PC-3 (cell line): ENCODE measurements at places on chromosomes 6 and 20. TPM values are rescaled to one million over a fixed set of nuclear protein-coding genes. Genes with fewer than 3 reads are reported as not detected.
A peak's percentile ranks its signal among the peaks of the same experiment; 100 is the strongest.

DNA sequence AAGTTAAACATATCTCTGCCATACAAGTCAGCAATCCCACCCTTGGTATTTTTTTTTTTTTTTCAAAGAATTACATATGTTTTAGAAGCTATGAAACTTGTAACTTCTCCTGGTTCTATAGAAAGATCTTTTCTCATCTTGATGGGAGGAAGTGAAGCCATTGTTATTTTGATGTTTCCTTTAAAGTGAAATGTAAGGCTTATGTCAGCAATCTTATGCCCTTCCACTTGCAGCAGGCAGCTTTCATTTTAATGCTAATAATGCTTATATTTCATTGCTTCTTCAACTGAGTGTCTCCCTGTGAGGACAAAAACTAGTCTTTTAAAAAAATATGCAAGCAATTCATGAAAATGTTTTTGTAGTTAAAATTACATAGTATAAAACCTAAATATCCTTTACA lies 1614.7 kb downstream of the KHDRBS2 start:
- H3K27me3 ChIP-seq, result no peaks in the 10 kb centered on the region
- H3K27ac ChIP-seq, result no peak overlapping the region
- no peaks in the 10 kb centered on the region for H3K4me1 ChIP-seq
- no peaks in the 10 kb centered on the region for H3K36me3 ChIP-seq
- no peak overlapping the region for H3K4me3 ChIP-seq

DNA sequence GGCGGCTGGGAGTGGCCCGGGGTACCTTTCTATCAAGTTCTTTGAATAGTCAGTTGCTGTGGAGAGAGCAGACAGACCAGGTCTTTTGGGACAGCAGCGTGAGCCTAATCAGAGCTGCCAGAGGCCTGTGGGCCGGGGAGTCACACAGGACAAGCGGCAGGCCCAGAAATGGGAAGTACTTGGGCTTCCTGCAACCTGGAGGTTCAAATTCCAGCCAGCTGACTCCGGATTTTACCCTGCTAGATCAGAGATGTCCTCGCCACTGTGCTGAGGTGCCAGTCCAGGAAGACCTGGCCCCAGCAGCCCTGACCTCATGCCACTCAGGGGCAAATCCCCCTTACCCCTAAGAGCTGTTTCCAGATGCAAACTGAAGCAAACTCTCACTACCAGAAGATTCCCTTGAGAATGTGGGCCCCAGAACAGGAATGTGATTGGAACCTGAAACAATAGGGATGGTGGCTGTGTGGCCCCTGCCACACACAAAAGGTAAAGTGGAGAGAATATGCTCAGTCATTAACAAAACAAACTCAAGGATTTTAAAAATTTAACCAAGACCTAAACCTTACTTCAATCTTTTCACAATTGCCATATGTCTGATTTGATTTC lies 9.7 kb downstream of the BEND3 start:
- no peaks in the 10 kb centered on the region for H3K27me3 ChIP-seq
- H3K4me3 ChIP-seq, result no peak overlapping the region
- H3K36me3 ChIP-seq, result no peaks in the 10 kb centered on the region
- no peak overlapping the region for H3K27ac ChIP-seq
- DNase-seq, result no peak

GRCh38 chr20:63808964-63809674 lies 21.9 kb downstream of the ZBTB46 start:
- H3K4me3 ChIP-seq, result no peak overlapping the region
- H3K27ac ChIP-seq, result no peak overlapping the region
- no peaks in the 10 kb centered on the region for H3K36me3 ChIP-seq
- no peaks in the 10 kb centered on the region for H3K4me1 ChIP-seq
- H3K27me3 ChIP-seq, result no peaks in the 10 kb centered on the region
- DNase-seq, result no peak

GRCh38 chr6:54516321-54516720 lies 208.1 kb downstream of the TINAG start:
- H3K27ac ChIP-seq, result no peak overlapping the region
- DNase-seq, result peak; percentile 7
- no peaks in the 10 kb centered on the region for H3K27me3 ChIP-seq

OR2B2 gene
- total RNA-seq, result not detected in 2 replicates

NOX3 gene
- not detected in 2 replicates for total RNA-seq

TCP11 gene
- 1.3 and 1.7 TPM in 2 replicates for total RNA-seq
